ENCODE measurements at places on chromosomes 1 and 21.
A peak's percentile ranks its signal among the peaks of the same experiment; 100 is the strongest.

DNA sequence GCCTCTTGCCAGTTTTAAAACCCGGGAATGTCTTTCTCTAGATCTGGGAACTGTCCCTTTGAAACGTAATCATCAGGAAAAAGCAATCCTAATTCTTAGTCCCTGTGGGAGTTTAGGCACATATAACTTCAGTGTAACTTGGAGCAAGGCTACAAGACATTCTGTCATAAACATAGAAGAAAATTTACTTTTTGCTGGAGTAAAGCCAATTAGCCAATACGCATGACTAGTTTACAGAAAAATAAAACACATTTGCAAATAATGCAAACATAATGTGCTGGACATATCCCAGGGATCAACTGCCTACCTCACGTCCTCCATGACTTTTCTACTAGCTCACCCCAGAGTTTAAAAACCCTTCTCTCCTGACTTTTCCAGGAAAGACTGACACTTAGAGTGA lies 970.6 kb downstream of the MRPL39 start:
- DNase-seq, result no peak

DNA sequence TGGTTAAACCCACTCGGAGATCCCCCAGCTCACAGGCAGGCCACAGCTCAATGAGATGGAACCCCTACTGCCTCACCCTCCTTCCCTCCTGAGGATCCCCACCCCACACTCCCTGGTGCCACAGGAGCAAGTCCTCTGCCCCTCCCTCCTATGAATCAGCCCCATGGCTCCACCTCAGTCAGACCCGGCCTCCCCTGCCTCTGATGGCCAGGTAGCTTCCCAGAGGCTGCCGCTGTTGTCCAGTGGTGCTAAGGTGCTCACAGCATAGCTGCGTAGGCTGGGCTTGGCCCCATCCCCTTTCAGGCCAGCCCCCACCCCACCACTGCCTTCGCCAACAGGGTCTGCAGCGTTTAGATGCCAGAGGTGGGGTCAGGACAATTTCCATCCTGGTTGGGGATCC lies 98.5 kb upstream of the IGSF21 start:
- DNase-seq, result no peak

- no peak for DNase-seq
Measured at GRCh38 chr1:45854724-45855123, 51.3 kb downstream of the MAST2 start.

DNA sequence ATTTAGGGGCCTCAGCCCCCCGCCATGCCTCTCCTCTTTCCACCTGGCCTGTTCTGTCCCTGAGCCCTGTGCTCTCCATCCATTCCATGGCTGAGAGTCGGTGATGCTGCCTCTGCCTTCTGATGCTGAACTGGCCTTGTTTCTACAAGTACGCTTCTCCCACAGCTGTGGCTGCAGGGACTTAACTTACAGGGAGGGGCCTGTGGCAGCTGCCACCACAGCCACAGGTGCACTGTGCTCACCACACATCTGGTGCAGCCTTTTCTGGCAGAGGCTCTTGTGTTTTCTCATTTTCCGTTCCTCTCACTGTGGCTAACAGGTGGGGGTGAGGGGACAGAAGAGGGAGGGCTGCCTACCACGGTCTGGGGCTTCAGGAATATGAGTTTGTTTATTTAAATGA lies 4.2 kb downstream of the FMO1 start:
- no peak for DNase-seq

DNA sequence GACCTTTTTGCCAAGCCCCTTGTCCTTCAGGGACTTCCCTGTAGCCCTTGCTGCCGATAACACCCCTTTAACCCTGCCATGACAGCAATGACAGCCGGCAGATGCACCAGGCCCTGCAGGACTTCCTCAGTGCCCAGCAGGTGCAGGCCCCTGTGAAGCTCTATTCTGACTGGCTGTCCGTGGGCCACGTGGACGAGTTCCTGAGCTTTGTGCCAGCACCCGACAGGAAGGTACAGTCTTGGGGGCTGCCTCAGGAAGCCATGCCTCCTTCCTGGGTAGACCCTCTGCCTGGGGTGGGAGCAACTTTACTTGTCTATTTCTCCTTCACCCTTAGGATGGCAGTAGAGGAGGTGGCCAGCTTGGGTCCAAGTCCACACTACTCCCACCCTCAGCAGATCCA lies 16.1 kb upstream of the PADI6 start:
- DNase-seq, result peak; percentile 6

DNA sequence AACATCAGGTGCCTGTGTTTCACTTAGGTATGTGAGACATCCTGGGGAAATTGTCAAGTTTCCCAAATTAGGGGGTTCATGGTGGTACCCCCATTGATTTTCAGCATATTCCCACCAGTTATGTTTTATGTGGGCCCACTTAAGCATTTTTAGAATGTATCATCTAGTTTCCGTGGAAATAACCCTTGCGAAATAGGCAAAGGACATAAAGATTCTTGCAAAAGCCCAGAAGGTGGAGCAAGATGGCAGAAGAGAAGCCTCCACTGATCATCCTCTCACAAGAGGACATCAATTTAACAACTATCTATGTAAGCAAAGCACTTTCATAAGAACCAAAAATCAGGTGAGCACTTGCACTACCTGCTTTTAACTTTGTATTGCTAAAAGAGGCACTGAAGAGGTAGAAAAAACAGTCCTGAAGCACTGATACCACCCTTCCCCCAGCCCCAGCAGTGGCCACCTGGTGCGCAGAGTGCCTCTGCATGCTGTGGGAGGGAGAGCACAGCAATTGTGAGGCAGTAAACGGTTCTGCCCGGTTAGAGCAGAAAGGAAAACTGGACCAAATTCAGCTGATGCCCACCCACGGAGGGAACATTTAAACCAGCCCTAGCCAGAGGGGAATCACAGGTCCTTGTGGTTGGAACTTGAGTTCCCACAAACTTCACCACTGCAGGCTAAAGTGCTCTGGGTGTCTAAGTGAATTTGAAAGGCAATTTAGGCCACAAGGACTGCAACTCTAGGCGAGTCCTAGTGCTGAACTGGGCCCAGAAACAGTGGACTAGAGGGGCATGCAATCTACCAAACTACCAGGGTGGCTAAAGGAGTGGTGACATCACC lies 23.2 kb downstream of the MCOLN2 start:
- no peak for DNase-seq

DNA sequence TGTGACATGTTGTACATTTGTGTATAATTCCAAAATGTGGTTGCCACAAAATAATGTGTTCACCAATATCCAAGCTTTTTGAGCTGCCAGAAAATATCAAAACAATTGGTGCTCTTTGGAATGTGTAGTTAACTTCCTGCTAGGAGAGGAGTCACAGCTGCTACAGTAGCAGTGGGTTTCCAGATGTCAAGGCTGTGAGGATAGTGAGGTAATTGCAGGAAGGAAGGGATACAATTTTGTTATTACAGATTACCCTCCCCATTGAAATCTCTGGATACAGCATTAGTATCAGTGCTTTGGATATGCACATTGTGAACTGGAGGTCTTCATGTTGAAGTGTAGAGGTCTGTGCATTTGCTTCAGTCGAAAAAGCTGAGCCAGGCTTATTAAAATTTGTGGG lies 253.2 kb downstream of the PTPRC start:
- DNase-seq, result no peak

- DNase-seq, result no peak
Measured at GRCh38 chr1:81420760-81421159, 380.0 kb upstream of the ADGRL2 start.

DNA sequence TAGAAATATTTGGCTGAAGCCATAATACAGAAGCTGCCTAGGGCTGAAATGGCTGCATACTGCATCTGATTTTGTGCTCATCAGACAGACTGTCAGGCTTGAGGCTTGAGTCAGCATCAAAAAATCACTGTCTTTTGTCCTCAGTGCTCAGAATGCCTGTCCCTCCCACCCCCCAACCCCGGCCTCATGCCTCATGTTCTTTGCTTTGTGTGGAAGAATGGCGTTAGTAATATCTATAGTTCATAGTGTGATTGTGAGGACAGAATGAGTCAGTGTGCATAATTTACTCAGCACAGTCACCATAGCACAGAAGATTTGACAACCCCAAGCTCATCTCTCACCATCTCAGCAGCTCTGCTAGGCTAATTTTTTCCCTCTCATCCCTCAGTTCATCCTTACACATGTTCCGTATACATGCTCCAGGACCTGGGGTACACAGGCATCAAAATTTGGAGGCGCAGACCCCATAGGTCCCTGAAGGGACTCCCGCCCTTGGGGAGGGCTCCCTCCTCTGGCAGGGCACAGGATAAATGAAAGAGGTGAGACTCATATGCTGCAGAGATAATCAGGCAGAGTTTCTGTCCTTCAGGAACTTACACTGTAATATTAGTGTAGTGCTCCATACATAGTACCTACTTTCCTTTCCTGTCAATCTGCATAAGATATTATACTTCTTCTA lies 159.1 kb upstream of the C8B start:
- no peak for DNase-seq

DNA sequence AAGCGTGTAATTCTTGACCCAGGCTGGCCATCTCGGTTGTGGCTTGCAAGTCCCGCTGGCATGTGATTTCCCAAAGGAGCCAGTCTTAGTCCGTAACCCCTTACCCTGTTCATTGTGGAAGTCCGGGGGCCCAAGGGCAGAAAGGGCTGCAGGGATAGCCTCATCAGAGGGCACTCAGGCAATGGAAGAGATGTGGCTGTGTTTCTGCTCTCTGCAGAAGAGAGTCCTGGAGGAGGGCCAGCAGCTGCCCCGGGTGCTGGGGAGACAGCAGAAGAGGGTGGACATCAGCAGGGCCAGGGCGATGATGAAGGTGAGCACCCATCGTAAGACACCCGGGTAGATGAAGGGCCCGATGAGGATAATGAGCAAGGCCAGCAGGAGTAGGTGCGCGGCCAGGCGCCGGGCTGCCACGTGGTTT lies 830 bp downstream of the RNF186 start:
- no peak for DNase-seq

DNA sequence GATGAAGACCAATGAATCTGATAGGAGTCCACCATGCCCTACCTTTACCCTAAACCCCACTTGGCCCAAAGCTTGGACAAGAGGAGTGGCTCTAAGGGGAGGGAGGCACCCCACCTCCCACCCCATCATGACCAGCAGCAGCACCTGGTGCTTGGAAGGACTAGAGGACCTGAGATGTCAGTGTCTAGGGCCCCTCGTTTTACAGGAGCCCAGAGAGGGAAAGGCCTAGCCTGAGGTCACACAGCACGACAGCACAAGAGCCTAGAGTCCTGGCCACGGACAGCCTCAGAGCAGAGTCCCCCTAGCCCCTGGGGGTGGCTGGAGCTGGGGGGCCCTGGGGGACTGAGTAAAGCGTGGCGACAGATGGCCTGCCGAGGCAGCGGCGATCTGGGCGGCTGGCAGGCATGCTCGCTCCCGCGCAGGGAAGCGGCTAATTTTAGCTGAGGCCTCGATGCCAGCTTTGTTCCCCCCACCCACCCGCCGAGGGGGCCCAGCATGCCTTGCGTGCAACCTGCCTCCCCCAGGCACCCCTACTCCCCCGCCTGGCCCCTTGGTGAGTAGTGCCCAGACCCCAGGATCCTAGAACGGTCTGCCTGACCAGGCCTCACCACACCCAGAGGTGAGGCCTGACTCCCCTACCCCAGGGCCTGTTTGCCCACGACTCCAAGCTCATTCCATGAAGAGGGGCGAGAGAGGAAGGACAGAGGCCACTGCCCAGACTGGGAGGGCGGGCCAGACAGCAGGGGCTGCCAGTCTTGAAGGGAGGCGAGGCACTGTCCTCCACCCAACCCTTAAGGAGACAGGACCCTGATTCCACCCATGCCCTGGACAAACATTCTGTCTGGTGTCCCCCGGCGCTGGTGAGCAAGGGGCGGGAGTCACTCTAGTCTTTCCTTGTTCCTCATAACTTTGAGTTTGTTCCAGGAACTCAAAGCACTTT lies 39.0 kb downstream of the AHDC1 start:
- no peak for DNase-seq

DNA sequence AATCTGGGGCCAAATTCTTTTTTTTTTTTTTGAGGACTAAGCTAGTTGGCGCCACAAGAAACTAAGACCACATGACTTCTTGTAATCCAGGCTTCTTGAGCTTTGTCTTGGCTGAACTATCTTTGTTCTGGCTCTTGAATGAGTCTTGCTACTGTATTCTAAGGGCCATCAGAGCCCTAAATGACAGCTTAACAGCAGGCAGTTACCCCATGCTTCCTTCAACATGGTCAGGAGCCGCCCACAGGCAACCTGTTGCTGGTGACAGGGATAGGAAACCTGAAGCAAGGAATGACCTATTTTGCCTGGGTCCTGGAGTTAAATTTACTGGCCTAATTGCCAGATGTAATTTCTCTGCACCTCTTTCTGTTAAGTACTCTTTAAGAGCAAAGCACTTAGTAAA lies 188.2 kb upstream of the PLXNA2 start:
- DNase-seq, result no peak

DNA sequence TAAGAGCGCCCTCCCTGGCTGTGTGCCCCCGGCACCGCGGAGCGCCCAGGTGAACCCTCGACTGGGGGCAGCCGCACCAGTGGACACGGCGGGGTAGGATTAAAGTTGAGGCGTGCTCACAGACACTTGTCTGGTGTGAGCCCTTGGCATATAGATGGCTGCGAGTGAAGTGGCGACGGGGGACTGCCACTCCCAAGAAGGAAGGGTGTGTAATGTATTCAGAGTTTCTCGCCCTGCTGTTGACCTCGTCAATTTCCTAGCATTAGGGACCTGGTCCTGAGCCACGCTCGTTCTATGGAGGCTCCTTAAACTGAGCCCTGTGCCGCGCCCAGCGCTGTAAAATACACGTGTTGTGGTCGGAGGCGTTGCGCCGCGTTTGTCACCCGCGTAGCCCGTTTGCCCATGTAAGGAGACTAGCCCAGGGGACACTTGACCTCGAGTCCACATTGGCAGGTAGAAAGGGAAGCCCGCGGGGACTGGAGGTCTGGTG lies 554 bp downstream of the EVA1C start:
- DNase-seq, result no peak

DNA sequence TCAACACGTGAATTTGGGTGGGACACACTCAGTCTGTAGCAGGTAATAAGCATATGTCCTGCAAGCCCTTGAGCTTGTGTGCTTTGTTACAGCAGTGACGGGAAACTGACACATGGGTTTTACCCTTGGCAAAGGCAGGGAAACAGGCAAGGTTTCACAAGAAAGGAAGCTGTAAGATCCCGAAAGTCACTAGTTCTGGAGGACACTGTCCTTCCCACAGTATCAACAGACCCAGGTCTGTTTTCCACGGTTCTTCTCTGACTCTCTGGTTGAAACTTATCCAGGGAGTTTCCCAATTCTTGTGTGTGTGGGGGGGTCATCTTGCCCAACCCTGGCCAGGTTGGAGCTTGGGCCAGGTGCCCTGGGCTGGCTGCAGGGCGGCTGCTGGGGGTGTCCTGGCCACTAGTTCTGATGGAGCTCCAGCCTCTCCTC lies 29.3 kb upstream of the ZBTB21 start:
- no peak for DNase-seq

GRCh38 chr21:31158789-31159581 lies 120.7 kb upstream of the KRTAP19-8 start:
- DNase-seq, result no peak

GRCh38 chr1:150875197-150876118 lies 941 bp downstream of the ARNT start:
- no peak for DNase-seq

GRCh38 chr1:10724948-10725847 lies 71.2 kb downstream of the CASZ1 start:
- DNase-seq, result no peak

DNA sequence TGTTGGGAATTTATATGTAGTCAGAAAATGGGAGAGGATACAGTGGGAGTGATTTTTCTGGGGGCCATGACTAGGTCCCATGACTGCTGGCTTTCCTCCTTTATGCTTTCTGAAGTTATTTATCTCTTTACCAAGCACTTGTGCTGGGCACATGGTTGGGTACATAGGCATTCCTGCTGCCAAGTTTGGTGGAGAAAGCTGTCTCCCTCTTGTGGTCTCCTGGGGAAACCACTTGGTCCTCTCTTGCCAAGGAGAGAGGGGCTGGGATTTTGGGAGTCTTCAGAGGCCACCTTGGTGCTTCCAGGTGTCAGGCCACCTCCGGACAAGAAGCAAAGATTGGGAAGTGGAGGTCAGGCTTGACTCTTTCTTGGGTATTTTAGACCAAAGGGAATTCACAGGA lies 120.2 kb upstream of the KCNE2 start:
- DNase-seq, result no peak
